ENCODE measurements at places on chromosomes 3 and 15.

DNA sequence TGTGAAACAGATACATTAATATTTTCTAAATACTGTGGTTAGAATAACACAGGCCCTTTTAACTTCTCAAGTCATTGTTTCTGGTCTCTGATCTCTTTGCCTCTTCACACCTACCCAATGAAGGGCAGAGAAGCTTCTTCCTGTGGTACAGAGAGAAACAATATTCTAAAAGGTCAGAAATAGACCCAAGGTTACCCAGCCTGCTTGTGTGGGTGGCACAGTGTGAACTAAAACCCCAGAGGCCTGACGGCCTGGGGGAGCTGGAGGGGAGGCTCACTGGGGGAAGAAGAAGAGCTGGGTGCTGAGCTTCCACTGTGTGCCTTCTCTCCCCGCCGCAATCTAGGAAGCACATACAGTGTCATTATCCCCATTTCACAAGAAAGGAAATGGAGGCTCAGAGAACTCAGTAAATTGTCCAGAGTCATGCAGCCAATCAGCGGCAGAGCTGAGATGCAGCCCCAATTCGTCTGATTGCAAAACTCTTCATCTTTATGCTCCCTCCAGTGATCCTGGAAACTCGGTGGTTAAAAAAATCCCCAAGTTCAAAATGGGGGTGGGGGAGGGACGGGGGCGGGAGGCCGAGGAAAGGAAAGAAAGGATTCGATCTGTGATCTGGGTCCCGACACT lies 64.1 kb upstream of the HEG1 start:
- no peak for DNase-seq

DNA sequence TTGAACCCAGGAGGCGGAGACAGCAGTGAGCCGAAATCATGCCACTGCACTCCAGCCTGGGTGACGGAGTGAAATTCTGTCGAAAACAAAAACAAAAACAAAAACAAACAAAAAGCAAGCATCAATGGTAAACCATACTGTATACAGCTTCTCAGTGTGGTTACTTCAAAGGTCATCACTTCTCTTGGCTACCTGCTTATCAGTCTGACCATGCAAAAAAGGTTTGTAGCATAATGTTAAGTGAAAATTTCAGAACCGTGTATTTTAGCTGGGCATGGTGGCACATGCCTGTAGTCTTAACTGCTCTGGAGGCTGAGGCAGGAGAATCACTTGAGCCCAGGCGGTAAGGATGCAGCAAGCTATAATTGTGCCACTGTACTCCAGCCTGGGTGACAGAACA lies 4.2 kb downstream of the UBXN7 start:
- no peak for DNase-seq

DNA sequence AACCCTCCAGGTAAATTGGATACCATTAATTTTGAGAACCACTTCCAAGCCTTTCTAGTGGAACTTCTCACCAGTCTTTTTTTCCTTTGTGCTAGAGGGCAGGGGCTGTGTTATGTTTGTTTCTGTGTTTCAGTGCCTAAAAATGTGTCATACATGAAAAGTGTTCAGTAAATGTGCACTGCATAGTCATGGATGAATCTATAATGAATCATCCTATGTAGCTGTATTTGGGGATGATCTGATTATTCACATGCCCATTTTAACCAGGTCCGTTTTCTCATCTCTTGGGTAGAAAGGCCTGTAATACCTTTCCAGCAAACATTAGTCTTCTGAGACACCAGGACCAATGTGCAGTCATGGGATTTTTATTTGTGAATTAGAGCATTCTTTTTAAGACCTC lies 583.0 kb upstream of the GOLIM4 start:
- no peak for DNase-seq

DNA sequence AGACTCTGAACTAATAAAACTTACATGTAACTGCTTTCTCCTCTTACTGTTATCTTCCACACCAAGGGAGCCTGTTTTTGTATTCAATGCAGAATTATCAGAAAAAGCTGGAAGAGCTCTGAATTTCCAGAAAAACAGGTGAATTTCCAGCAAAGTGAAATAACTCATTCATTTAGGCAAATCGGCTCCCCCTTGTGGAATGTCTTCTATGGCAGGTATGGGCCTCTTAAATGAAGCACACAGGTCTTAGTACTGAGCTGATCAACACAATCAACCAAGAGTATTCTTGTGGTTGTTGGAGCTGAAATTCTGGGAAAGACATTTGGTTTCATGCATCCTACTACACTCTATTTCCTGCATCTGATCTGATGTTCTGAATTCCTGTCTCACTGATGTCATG lies 31.0 kb upstream of the PTPRG start:
- no peak for DNase-seq

DNA sequence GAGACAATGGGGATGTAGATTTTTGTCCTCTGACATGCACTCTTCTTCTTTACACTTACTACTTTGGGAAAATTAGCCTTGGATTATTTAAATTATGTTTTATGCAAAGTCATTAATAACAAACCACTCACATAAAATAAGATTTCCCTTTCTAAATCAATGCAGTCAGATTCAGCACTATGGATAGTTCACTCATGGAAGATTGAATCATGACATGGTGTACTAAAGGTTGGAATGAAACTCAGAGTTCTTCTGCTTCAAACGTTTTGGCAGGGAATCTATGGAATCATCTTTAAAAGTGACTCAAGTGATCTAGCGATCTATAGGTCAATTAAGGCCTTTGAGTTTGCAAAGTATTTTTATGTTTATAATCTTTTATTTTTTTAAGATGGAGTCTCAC lies 154.3 kb downstream of the KCNMB2 start:
- no peak for DNase-seq
